NCI-H774 (cell line): ENCODE measurements at places on chromosomes 11 and 22.

- no peak for DNase-seq
These were observed 3.4 kb downstream of the WEE1 start for GRCh38 chr11:9576701-9577381.

- no peak for DNase-seq
These were observed 97.7 kb downstream of the CD44 start for GRCh38 chr11:35236667-35237003.

- DNase-seq = no peak
These were observed 49.9 kb upstream of the CDON start for GRCh38 chr11:126112547-126112946.

- no peak for DNase-seq
These were observed 6.9 kb upstream of the MYO7A start for GRCh38 chr11:77121096-77121640.
